ENCODE measurements at places on chromosomes 13 and 19.
A peak's percentile ranks its signal among the peaks of the same experiment; 100 is the strongest.

DNA sequence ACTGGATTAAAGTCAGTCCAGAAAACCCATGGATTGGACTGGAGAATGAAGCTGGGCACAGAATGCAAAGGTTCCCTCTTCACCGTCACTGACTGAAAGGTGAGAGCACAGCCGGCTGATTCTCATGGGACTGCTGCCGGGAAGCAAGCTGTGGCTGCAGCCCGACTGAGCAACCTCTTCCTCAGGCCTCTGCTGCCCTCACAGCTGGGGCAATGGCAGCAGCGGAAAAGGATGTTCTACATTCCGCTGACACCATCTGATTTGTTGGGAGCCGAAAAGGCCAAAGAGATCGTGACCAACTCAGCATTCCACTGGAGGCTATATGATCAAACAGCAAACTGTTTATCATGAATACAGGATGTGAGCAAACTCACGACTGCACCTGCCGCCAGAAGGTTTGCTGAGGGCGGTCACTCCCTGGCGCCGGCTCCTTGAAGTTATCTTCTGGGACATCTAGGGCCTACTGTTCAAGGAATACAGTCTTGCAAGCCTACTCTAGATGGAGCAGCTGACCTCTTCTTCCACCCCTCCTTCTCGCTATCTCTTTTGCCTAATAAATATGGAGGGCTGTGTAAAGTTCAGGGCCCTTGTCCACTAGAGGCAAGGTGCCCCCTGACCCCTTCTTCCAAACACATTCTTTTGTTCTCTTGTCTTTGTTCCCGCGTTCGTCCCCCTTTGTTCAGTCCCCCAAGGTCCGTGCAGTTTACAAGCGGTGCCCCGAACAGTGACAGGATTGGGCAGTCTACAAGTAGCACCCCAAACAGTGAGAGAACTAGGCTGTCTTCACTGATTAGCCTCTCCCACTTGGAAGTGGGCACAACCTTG, 19.6 kb upstream of the SIGLEC6 start:
- no peak for DNase-seq

- DNase-seq = no peak
Observed at GRCh38 chr13:22936228-22936627, 244.6 kb upstream of the SGCG start.

DNA sequence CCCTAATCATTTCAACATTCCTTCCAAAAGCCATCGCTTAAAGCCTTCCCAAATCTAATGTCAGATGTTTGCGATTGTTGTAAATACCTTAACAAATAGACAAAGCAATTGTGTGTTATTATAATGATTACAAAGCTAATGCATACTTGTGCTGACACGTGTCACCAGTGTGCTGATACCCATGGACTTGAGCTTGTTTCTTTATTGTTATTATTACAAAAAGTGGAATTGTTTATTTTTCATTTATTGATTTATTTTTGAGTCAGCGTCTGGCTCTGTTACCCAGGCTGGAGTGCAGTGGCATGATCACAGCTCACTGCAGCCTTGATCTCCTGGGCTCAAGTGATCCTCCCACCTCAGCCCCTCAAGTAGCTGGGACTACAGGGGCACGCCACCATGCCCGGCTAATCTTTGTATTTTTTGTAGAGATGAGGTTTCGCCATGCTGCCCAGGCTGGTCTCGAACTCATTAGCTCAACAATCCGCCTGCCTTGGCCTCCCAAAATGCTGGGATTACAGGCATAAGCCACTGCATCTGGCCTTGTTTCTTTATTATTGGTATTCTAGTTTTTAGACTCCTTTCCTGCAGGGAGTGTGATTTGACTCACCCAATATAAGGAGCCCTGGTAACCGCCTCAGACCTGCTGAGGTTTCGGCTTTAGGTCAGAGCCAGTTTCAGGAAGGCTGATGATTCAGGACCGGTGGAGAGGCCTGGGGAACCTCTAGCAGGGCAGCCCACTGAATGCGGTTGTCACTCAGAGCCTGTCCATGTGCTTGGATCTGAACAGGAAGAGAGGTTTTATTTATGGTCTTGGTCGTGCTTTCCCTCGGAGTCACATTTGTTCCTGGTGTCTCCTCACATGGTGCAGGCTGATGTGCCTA, 2.1 kb upstream of the FBXO17 start:
- DNase-seq = no peak

DNA sequence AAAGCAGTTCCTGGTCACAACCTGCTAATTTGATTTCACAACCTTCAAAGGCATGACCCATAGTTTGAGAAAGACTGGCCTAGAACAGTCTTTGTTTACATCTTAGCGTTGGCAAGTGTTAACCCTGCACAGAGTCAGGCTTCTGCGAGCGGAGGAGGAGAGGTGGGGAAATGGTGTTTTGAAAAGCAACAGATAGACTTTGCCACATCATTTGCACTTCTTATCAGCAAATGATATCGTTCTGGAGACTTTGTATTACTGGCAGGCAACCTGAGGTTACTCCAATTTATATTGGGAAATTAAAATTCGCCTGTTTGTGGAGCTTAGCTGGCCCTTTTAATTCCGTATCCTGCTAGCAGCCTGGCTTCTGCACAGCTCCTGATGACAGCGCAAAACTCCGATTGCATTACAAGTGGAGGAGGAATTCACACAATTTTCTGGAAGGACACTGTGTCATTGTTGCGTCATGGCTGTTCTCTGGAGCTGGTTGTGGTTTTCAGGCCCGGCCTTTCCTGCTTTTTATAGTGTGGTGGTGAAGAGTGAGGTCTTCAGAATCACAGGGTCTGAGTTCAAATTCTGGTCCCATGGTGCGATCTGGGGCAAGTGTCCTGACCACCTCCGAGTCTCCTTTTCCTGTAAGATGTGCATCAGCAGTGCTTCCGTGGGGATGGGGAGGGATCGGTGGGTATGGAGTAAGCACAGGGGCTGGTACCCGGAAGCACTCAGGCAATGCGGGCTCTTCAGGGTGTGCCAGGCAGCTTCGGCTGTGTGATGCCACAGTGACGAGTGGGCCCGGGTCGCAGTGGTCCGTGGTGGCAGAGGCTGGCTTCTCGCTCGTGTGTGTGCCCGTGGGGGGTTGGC, 49.1 kb upstream of the EHD2 start:
- DNase-seq = no peak

DNA sequence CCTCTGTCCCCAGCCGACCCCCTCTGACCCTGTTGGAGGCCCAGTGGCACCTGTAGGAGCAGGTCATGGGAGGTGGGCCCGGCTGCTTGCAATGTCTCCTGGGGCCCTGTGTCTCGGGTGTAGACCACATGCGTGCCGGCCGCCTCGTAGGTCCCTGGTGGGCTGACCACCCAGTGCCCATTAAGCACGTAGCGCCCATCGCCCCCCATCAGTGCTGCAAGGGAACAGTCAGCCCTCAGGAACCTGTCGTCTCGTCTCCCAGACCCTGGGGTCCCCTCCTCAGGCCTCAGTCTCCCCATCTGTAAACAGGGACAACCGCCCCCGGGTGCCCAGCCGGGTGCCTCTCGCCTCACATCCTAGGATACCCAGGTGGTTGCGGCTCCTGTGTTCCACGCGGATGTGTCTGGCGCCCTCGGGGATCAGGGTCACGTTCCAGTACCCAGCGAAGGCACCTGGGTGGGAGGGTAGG, 5.6 kb downstream of the ADAMTSL5 start:
- DNase-seq = no peak

- peak; percentile 23 for DNase-seq
Observed at GRCh38 chr19:4229179-4229931, at the start of gene EBI3. TSS of gene EBI3 (plus strand) at chr19:4229523. CDS start at chr19:4229551, 28 bp downstream.

- DNase-seq = no peak
Observed at GRCh38 chr13:111251646-111252445, 68.6 kb upstream of the TEX29 start.

DNA sequence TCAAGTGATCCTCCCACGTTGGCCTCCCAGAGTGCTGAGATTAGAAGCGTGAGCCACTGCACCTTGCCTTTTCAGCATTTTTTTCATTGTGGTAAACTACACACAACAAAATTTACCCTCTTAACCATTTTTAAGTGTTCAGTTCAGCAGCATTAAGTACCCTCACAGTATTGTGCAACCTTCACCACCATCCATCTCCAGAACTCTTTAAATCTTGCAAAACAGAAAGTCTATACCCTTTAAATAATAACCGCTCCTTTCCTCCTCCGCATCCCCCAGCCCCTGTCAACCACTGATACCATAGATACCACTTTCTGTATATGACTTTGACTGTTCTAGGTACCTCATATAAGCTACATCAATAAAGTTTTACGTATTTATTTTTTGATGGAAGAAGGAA, 20.8 kb upstream of the CASP14 start:
- no peak for DNase-seq

- no peak for DNase-seq
Observed at GRCh38 chr19:4363571-4364304, 20.4 kb downstream of the MPND start.

DNA sequence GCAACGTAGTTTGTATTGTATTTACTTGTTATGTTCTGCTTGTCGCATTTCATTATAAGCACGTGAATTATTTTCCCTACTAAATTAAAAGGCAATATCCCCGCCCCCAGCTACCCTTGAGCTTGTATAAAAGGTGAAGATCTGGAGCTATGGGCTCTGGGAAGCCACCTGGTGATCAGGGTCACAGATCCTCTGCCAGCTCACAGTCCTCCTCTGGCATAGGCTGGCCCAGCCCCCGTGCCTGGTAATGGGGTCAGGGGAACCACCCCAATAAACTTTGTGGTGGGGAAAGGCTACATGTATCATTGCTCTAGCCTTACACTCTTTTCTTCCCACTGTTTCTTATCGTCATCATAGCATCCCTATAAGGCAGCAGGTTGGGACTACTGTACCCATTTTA, 190.2 kb upstream of the TSHZ3 start:
- no peak for DNase-seq

- DNase-seq = no peak
Observed at GRCh38 chr19:44753626-44753931, 5.1 kb downstream of the BCL3 start.

GRCh38 chr13:98576200-98576945, 534 bp downstream of the STK24 start:
- DNase-seq = peak; percentile 40

DNA sequence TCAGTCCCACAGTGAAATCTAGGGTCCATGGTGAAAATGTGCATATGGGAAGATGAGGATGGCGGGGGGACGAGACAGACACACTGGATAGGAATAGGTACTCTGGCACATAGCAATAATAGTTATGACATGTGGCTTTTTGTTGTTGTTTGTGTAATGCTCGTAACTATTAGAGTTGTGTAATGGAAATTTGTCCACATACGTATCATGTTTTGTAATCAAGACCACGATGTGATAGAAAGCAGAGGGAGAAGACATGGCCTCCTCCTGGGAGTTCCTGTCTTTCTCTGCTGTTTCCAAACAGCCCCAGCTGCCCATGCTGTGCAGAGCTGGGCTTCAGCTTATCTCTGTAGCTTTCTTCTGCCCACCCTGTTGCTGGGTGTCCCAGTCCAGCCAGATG, 185.3 kb upstream of the TMTC4 start:
- no peak for DNase-seq

- no peak for DNase-seq
Observed at GRCh38 chr13:81927347-81927746, 1586.4 kb upstream of the SPRY2 start.

DNA sequence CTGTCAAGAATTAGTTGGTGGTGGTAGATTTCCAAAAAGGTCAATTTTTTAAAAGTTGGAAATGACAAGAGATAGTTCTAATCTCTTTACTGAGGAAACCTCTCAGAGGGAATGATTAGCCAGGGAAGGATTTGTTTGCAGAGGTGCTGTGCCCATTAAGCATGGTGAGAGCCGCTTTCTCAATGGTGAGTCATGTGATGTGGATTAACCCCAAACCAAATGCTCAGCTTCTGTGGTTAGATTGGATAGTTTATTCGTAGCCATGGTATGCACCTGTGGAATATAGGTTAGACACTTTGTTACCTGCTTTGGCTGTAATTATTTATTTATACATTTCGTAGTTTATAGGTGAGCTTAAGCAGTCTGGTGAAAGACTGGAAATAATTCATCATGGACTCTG, 7.1 kb downstream of the HNRNPM start:
- no peak for DNase-seq

- DNase-seq = no peak
Observed at GRCh38 chr13:54750521-54750920, 1721.9 kb downstream of the OLFM4 start.

DNA sequence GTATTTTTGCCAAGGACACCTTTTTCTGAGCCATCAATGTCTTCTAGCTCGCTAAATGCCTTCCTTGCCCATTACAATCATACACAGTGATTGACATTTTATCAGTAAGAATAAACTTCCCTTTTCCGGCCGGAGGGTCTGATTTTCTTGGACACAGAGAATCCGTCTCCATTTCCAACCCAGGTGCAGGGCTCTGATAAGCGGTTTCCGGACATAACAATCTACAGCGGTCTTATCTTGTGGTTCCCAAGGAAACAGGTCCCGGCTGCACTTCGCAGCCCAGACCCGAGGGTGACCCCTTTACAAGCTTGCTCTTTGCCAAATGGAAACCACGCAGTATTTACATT, 5.1 kb upstream of the ZNF77 start:
- no peak for DNase-seq

- DNase-seq = no peak
Observed at GRCh38 chr13:24734950-24735349, 29.0 kb upstream of the RNF17 start.

DNA sequence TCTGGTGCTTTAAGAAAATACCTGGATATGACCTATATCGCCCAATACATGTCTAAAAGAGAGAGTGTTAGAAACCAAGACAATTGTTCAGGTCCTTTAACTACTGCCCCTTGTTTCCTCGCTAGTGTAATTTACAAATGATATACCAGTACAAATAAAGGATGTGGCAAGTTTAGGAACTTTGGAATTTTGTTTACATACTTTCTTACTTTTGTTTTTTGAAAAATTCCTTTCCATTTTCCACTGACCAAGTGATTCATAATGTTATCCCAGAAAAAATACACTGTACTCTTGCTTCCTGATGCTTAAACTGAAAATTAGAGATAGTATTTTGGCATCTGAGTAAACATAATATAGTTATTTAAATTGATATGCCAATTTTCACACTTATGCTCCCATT, 96.8 kb upstream of the CSNK1A1L start:
- DNase-seq = no peak

GRCh38 chr19:2798733-2799132, 13.4 kb downstream of the THOP1 start:
- DNase-seq = no peak

GRCh38 chr13:113860051-113860664, 3.7 kb downstream of the GAS6 start:
- DNase-seq = no peak

GRCh38 chr13:94677799-94678198, 34.5 kb downstream of the SOX21 start:
- DNase-seq = no peak

DNA sequence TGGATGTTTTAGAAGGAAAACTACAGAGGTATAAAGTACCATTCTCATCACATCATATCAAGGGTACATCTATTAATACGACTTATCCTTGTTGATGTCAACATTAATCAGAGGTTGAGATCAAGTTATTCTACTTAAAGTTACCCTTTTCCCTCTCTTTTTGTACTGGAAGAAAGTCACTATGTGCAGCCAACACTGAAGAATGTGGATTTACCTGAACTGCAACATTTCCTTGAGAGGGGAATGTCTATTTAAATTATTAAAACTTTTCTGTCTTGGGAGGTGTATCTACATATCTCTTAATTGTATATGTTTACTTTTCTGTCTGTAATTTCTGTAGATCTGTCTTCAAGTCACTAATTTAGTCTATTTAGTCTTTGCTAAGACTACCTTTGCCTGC, 2.5 kb upstream of the FBXL3 start:
- DNase-seq = no peak

GRCh38 chr19:16457954-16458331, 13.8 kb downstream of the EPS15L1 start:
- no peak for DNase-seq

- DNase-seq = no peak
Observed at GRCh38 chr13:74839656-74840055, 642.3 kb downstream of the TBC1D4 start.

All from stimulated activated CD4-positive, alpha-beta T cell treated with anti-CD3 and anti-CD28 coated beads, Interleukin-4, amount 100 ng/mL, for 4 hours (primary cell).